Islet precursor cell (in vitro differentiated cells): ENCODE measurements at places on chromosomes 13 and 19.

DNA sequence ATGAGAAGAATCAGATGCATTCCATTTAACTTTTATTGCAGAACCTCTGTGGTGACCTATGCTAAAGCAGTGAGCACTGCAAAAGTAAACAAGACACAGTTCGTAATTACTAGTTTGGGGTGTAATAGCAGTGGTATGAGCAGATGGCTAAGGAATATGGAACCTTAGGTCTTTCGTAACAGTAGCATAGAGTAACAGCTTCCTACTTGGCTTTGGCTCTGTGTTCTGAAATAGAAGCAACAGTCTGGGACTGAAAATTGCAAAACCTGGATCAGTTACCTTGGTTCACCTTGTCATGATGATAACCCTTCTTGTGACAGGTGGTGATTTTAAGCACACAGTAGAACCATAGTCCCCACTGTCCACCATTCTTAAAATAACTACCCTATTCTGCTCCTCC, 303.4 kb downstream of the GPC6 start:
- DNase-seq: no peak

GRCh38 chr13:32048816-32049215, 17.2 kb downstream of the FRY start:
- DNase-seq: no peak

GRCh38 chr13:52344108-52344507, 61.9 kb downstream of the THSD1 start:
- DNase-seq: no peak

DNA sequence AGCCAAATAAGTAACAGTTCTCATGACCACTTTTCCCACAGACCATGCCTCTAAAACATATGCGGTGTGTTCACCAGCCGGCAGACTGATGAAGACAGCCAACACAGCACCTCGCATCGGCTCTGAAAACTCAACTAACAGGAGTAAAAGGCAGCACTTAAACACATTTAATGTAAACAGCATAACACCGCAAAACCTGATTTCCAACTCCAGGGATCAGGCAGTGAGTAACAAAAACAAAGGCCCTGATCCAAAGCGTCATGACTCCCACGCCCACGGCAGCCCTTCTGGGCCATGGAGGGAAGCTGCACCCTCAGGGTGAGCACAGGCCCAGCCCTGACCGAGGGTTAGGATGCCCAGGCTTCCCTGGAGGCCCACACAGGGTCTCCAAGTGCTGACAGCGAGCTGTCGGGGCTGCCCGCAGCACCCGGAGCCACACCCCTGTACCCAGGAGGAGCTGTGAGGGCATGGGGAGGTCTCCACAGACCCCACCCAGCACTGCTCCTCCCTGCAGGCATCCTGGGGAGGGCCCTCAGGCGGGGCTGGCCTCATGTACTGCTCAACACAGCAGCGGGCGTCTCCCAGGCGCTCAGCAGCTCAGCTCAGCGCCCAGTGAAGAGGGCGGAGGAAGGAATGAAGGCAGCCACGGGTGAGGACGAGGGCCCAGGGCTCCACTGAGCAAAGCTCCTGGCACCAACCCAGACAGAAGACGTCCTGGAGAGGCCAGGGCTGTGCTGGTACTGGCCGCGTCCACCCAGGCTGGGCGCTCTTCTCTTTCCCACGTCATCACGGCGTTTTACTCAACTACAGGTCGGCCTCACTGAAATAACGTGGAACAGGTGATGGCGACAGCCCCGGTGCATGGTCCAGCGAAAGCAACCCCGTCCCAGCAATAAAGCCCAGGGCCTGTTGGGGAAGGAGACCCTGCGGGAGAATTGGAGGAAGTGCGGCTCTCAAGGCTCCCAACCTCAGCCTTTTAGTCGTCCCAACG, 53.7 kb downstream of the RASA3 start:
- DNase-seq: no peak

- DNase-seq: no peak
Measured at GRCh38 chr19:10975374-10976130, 14.7 kb downstream of the SMARCA4 start.

- no peak for DNase-seq
Measured at GRCh38 chr13:110097013-110097412, 209.9 kb downstream of the COL4A1 start.

- no peak for DNase-seq
Measured at GRCh38 chr13:58655086-58655485, 1023.5 kb downstream of the PCDH17 start.

GRCh38 chr19:56270676-56271075, 1.9 kb upstream of the EDDM13 start:
- DNase-seq: no peak

DNA sequence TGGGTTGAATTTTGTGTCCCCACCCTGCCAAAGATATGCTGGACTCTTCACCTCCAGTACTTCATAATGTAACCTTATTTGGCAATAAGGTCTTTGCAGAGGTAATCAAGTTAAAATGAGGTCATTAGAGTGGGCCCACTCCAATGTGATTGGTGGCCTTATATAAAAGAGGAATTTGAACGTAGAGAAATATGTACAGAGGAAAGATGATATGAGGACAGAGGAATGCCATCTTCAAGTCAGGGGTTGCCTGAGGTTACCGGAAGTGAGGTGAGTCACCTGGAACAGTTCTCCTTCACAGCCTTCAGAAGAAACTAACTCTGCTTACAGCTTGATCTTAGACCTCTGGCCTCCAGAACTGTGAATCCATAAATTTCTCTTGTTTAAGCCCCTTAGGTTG, 69.9 kb downstream of the GPC5 start:
- no peak for DNase-seq

- no peak for DNase-seq
Measured at GRCh38 chr13:102680133-102680717, 14.6 kb downstream of the METTL21C start.

DNA sequence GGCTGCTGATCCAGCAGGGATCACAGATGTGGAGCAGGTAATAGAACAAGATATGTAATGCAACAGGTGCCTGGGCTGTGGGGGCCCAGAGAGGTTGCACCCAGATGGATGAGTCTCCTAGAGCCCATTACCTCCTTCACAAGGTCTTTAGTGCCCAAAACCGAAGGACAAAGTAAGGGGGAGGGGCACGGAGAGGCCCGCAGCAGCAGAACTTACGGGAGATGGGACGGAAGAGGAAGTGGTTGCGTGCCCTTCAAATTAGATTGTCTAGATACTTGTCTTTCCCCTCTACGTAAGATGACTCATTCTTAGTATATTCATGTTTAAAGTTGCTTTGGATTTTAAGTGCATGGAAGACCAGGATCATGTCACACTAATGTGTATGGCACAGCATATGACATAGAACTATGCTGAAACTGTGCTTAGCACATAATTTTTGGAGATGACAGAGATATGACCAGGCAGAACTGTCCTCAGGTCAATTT, 5.7 kb upstream of the MRPS31 start:
- DNase-seq: peak; percentile 54

DNA sequence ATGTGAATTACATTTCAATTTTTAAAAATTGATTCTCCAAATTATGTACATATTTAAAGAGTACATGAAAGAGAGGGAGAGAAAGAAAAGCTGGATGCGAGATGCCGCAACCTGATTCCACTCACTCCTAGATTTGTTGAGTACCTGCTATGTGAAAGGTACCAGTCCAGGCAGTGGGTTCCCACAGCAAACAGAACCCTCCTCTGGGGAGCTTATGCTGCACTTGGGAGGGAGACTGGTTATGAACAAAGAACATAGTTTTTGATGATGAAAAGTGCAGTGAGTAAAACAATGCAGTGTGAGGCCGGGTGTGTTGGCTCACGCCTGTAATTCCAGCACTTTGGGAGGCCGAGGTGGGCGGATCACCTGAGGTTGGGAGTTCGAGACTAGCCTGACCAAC, 43.4 kb downstream of the ACTN4 start:
- no peak for DNase-seq

- no peak for DNase-seq
Measured at GRCh38 chr13:94956417-94957110, 244.2 kb upstream of the SOX21 start.

DNA sequence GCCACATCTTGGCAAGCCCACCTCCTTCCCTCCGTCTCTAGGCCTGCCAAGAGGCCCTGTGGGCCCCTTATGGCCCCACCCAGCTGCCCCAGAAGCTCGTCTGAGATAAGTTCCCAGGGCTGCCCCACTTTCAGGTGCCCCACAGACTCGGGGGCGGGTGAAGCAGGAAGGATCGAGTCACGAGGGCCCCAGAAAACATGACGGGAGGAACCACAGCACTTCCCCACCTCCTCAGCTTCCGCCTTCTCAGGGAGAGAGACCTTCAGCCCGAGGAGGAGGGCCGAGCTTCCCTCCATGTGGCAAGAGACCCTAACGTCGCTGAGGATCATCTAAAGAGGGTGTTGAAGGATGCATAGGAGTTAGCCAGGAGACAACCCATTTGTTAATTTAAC, 4.5 kb upstream of the IL12RB1 start:
- no peak for DNase-seq

DNA sequence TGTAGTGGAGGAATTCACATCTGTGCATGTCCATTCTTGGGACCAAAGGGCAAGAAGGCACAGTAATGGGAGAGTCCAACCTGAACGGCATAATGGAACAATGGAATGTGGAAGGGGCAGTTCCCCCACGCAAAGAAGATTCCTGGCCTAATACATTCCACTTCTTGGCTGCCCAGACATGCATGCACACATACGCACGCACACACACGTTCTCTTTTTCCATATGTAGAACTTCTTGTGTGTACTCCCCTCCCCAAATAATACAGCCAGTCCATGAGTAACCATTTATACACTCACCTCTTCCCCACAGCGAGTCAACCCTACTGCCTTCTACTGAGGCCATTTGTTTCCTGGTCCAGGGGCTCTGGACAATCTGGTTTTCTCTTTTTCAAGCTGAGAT, 6.0 kb upstream of the STK24 start:
- no peak for DNase-seq

GRCh38 chr19:51520728-51521127, 10.7 kb downstream of the SIGLEC6 start:
- no peak for DNase-seq

DNA sequence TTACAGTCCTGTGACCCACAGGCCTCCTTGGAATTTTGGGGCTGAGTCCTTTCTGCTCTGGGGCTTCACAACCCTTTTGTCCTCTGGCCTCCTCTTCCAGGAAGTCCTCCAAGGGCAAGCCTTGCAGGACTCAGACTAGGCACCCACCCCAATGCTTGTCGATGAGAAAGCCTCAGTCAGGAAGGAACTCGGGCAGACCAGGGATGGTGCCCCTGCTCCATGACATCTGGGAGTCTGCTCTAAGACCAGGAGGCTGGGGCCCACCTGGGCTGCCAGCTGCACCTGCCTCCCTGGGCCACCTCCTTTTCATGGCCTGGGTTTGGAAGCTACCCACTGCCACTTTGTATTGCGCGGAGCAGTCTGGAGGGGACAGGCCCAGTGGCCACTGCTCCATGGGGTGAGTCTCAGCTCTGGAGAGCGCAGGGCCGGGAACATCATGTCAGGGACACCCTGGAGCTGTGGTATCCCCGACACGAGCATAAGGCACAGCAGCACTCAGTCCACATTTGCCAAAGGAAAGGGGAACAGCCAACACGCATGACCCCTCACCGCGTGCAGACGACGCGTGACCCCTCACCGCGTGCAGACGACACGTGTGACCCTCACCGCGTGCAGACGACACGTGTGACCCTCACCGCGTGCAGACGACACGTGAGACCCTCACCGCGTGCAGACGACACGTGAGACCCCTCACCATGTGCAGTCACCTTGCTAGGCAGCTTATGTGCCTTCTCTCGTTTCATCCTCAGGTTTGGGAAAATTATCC, 10.8 kb downstream of the C2CD4C start:
- DNase-seq: no peak

GRCh38 chr19:1001538-1002166, 1.4 kb downstream of the GRIN3B start:
- DNase-seq: peak; percentile 73

DNA sequence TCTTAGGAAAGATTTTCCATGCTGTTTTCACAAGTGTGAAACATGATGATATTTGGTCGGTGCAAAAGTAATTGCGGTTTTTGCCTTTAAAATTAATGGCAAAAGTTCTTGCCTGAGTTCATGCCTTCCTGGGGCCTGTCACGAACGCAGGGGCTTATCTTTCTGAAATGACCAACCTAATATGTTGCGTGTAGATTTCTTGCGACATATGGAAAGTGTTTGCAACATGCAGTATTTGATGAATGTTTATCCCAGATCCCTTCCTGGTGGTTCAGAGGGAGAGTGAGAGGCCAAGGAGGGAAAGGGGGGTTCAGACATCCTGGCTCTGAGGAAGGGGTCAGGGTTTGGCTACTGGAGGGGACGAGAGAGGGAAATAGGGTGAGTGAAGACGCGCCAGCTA, 72.0 kb downstream of the TEX29 start:
- DNase-seq: peak; percentile 17

GRCh38 chr13:44785401-44785800, 203.9 kb downstream of the NUFIP1 start:
- DNase-seq: no peak

- peak; percentile 99 for DNase-seq
Measured at GRCh38 chr19:2602391-2603181, 99.9 kb downstream of the GNG7 start.

GRCh38 chr13:76349700-76350099, 536.5 kb downstream of the KCTD12 start:
- no peak for DNase-seq

- no peak for DNase-seq
Measured at GRCh38 chr13:49308921-49309408, 61.2 kb downstream of the CDADC1 start.

DNA sequence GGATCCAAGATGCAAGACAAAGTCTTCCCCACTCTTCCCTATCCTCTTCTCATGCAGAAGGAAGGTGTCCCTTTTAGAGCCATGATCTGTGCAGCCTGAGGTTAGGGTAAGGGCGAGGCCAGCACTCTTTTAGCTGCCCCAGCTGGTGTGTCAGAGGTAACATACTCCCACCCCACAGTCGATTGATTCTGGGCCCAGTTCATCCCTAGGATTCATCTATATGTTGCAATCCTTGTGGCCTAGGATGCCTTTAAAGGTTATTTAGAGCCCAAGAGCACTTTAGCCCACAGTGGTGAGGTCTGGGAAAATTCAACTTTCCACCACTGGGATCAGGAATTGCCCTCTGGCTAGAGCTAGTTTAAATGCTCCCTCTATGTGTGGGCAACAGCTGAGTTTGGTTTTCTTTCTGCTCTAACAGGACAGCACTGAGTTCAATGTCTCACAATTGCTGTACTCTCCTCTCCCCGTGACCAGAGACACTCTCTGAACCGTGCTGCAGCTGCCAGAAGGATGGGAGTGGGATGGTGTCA, 201.3 kb upstream of the SERP2 start:
- DNase-seq: peak; percentile 85

GRCh38 chr13:113209336-113209758, at the start of gene CUL4A:
TSS of gene CUL4A (plus strand) at chr13:113209613. CDS start at chr13:113209628, 15 bp downstream.
- DNase-seq: peak; percentile 88

- DNase-seq: no peak
Measured at GRCh38 chr13:97849305-97849704, 104.2 kb upstream of the IPO5 start.
